ENCODE measurements at places on chromosomes 4 and X.

- no peak for DNase-seq
Measured at GRCh38 chr4:55634417-55635128, 1.5 kb downstream of the NMU start.

GRCh38 chr4:157372567-157372966, 152.0 kb downstream of the GRIA2 start:
- no peak for DNase-seq

DNA sequence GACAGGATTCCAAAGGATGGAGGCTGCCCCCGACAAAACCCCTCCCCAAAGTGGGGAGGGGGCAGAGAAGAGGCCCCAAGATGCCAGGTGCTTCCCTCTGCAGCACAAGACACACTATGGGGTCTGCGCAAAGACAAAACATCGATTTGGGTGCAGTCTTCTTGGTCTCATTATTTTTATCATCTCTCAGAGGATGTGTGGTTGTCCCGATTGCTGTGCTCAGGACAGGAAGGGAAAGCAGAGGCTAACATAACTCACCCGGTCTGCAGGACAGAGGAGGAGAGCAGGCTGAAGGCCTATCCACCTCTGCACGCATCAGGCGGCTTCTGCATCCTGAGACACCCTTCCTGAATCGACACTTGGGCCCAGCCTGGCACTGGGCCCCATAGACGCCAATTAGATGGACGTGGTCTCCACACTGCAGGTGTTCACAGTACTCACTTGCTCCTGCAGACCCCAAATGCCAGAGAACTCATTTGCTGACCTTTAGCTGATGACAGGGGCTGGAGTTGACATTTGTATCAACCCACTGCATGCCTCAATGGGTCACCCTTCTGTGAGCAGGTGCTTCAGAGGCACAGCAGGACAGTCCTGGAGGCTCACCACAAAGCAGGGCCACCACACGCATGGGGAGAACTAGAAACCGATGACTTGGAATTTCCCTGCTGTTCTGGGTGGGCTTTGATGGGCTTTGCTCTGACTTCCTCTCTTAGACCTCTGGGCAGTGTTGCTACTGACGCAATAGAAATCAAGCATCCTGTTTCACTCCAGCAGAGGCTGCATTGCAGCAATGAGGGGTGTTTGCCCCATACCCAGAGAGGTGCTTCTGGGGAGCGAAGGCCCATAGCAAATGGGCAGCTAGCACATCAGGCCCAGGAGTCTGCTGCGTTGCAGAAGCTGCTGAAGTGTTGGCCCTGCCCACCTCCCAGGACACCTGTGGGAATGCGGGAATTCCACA, 96.3 kb upstream of the ENPP6 start:
- no peak for DNase-seq

GRCh38 chr4:89657931-89658700, 178.8 kb downstream of the SNCA start:
- no peak for DNase-seq

- no peak for DNase-seq
Measured at GRCh38 chr4:176084769-176085168, 19.1 kb downstream of the WDR17 start.

GRCh38 chr4:80948995-80949394, 81.5 kb upstream of the BMP3 start:
- no peak for DNase-seq

DNA sequence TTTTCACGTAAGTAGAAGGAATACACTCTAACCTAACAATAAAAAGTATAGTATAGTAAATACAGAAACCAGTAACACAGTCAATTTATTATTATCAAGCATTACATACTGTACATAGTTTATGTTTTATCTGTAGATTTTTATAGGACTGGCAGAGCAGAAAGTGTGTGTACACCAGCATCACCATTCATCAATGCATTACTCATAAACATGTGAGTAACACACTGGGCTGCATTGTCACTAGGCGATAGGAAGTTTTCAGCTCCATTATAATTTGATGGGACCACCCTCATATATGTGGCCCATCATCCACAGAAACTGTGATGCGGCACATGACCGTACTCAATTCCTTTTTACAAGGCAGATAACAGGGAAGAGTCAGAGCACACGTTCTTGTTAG, 137.8 kb upstream of the RBPJ start:
- DNase-seq = no peak
